ENCODE measurements at places on chromosomes 5 and 9.

GRCh38 chr5:171629221-171629620, 156.4 kb upstream of the SMIM23 start:
- peak; percentile 53 for DNase-seq

DNA sequence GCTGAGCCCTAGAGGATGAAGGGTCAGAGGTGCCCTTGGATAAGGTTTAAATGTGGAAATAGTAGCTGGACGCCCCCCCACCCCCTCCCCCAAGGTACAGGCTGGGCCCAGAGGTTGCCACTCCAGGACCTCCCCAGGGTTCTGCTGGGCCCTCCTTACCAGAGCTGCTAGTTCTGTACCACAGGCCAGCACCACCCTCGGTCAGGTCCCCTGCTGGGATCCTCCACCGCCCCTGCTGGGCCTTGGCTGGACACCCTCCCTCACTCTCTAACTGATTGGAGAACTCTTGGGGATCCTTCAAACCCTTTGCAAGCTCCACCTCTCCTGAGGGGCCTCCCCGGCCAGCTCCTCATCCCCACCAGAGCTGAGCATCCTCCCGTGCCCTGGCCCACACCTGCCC, 34.9 kb downstream of the PTGES start:
- DNase-seq, result no peak

GRCh38 chr9:91426123-91426745, 2.6 kb upstream of the NFIL3 start:
- DNase-seq, result no peak

GRCh38 chr9:82606071-82606470, 456.9 kb downstream of the RASEF start:
- DNase-seq, result no peak
